ENCODE measurements at places on chromosomes 12 and 14. TPM values are rescaled to one million over a fixed set of nuclear protein-coding genes. Genes with fewer than 3 reads are reported as not detected.
A peak's percentile ranks its signal among the peaks of the same experiment; 100 is the strongest.

Gene ST8SIA1
- total RNA-seq = 4.3 TPM

- no peak overlapping the region for H3K4me3 ChIP-seq
- no peaks in the 10 kb centered on the region for H3K36me3 ChIP-seq
- H3K27me3 ChIP-seq = no peaks in the 10 kb centered on the region
Observed at GRCh38 chr12:92396647-92397252, 251.1 kb upstream of the BTG1 start.

Gene DLGAP5
- total RNA-seq = 56.0 TPM

DNA sequence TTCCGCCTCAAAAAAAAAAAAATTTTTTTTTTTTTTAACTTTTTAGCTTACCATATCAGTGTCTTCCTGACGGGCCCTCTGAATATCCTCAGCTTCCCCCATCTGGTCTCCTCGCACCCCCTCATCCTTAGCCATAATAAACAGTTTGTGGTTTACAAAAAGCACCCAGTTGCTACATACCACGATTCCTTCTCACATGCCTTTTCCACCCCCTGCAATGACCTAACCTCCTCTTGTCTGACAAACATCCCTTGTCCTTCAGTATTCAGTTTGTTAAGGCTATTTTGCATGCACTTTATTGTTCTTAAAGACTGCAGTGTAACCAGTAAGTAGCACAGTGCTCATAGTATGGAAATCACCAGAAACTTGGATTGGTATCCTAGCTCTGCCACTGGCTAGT lies 88.5 kb downstream of the PPM1H start:
- no peak for DNase-seq
- no peaks in the 10 kb centered on the region for H3K4me1 ChIP-seq
- H3K27me3 ChIP-seq = no peaks in the 10 kb centered on the region
- H3K27ac ChIP-seq = no peak overlapping the region
- no peak overlapping the region for H3K4me3 ChIP-seq
- H3K36me3 ChIP-seq = no peaks in the 10 kb centered on the region

Gene P2RX7
- total RNA-seq = 0.40 TPM

DNA sequence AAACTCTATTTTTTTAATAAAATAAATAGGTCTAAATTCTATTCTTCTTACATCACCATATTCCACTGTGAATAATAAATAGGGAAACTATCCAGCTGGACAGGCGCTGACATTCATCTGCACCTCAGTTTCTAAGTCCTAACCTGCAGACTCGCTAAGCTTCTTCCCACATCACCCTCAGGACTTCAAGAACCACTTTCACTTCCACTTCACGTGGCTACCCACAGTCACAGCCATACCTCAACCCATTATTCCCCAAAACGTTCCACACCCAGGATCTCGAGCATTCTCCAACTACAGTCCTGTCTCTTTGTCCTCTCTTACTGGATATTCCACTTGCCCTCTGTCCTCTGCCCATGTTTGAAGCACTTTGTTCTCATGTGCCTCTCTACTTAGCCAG lies 71.1 kb downstream of the C2CD5 start:
- no peak for DNase-seq
- no peaks in the 10 kb centered on the region for H3K4me1 ChIP-seq
- H3K27ac ChIP-seq = no peak overlapping the region
- H3K36me3 ChIP-seq = peaks cover 10% of the 10 kb centered on the region
- H3K4me3 ChIP-seq = no peak overlapping the region

DNA sequence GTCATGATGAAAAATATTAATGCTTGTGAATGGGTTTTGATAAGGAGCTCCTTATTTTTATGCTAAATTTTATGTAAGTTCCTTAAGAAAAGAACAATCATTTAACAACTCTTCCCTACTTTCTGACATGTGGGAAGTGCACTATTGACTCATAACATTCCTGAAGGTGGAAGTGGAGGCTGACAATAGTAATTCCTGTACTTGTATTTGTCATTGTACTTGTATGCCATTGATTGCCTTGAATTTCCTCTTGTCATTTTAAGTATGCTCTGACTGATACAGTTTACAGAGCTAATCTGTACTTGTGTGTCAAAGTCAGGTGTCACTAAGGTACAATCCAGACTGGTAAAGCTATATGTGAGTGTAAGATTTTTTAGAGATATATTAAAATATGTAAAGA lies 440.0 kb downstream of the SLC16A7 start:
- H3K27me3 ChIP-seq = no peaks in the 10 kb centered on the region
- no peak overlapping the region for H3K27ac ChIP-seq
- H3K36me3 ChIP-seq = no peaks in the 10 kb centered on the region
- DNase-seq = no peak
- no peak overlapping the region for H3K4me3 ChIP-seq
- H3K4me1 ChIP-seq = no peaks in the 10 kb centered on the region

DNA sequence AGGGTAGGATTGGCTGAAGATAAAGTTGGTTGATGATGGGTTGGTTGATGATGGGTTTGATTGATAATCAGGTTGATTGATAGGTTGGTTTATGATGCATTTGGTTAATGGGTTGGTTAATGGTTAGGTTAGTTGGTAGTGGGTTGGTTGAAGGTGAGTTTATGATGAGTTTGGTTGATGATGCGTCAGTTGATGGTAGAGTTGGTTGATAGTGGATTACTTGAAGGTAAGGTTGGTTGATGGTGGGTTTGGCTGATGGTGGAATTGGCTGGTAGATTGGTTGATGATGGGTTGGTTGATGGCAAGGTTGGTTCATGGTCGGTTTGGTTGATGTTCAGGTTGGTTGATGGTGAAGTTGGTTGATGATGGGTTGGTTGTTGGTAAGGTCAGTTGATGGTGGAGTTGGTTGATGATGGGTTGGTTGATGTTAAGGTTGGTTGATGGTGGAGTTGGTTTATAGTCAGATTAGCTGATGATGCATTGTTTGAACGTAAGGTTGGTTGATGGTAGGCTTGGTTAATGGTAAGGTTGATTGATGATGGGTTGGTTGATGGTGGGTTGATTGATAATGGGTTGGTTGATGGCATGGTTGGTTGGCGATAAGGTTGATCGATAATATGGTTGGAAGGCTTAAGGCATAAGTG lies 146.4 kb downstream of the ADGRD1 start:
- H3K4me1 ChIP-seq = no peaks in the 10 kb centered on the region
- H3K27me3 ChIP-seq = peaks cover 40% of the 10 kb centered on the region
- no peak overlapping the region for H3K4me3 ChIP-seq
- H3K27ac ChIP-seq = no peak overlapping the region

GRCh38 chr12:1611803-1612572 lies 17.0 kb upstream of the WNT5B start:
- no peak overlapping the region for H3K27ac ChIP-seq
- H3K27me3 ChIP-seq = no peaks in the 10 kb centered on the region

GRCh38 chr14:101851736-101852405 lies 90.4 kb downstream of the PPP2R5C start:
- H3K27ac ChIP-seq = no peak overlapping the region
- H3K4me1 ChIP-seq = peaks cover 24% of the 10 kb centered on the region
- no peak for DNase-seq
- H3K36me3 ChIP-seq = peaks cover 46% of the 10 kb centered on the region

GRCh38 chr14:90438841-90439240 lies 42.0 kb downstream of the CALM1 start:
- no peak for DNase-seq
- H3K27me3 ChIP-seq = peaks cover 21% of the 10 kb centered on the region
- no peak overlapping the region for H3K4me3 ChIP-seq
- H3K27ac ChIP-seq = no peak overlapping the region
- H3K4me1 ChIP-seq = no peaks in the 10 kb centered on the region

GRCh38 chr14:26959972-26960660 lies 362.3 kb upstream of the NOVA1 start:
- no peaks in the 10 kb centered on the region for H3K36me3 ChIP-seq
- H3K4me3 ChIP-seq = no peak overlapping the region
- no peaks in the 10 kb centered on the region for H3K27me3 ChIP-seq
- H3K27ac ChIP-seq = no peak overlapping the region
- no peak for DNase-seq

DNA sequence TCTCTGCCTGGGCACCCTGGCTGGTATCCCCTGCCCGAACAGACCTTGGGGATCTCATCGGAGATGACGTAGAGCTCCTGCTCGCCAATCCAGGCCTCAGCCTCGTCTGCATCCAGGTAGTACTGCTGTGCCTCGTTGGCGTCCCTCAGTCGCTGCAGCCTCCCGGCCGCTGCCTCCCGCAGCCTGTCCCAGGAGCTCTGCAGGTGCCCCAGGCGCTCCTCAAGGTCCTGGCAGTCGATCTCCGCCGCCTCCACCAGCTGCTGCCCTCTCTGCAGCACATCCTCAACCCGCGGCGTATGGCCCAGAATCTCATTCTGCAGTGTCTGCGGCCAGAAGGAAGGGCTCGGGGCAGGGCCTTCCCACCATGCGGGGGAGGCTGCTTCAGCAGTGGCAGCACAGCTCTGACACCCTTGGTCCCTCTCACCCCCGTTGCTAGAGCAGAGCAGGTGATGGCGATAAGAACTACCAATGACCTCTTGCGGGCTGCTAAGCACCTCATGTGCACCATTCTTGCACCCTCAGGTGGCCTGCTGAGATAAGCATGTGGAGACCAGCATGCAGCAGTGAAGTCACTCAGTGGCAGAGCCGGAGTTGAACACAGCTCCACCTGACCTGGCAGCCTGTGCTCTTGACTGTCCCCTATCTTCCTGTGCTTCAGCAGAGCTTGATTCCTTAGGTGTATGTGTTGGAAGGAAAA lies 71.0 kb downstream of the PLEKHG3 start:
- H3K27me3 ChIP-seq = no peaks in the 10 kb centered on the region
- peaks cover 7% of the 10 kb centered on the region for H3K4me1 ChIP-seq
- peak; percentile 49 for DNase-seq
- H3K4me3 ChIP-seq = no peak overlapping the region
- H3K27ac ChIP-seq = no peak overlapping the region

DNA sequence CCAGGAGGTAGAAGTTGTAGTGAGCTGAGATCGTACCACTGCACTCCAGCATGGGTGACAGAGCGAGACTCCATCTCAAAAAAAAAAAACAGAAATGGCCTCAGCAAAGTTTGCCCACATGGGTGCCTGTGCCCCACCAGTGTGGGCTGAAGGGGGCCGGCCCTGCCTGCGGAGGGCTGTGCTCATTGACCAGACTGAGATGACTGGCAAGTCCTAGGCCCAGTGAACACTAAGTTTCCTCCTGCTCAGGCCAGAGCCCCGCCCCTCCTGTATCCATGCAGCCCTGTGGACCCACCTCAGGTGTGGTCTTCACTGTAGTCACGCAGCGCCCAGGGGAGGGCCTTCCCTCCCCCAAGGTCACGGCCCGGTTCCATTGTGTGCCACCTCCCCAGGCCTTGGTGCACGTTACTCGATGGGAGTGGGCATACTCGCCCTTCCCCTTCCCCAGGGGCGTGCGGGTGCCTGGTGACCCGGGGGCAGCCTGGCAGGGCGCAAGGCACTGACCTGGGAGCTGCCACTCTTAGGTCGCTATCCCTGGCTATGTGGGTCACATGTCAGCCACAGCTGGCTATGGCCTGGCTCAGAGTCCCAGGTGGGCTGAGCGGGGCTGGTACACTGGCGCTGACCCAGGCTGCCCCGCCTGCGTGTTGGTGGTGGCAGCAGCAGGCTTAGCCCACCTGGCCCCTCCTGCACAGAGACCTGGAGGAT lies 16.1 kb downstream of the INF2 start:
- peaks cover 53% of the 10 kb centered on the region for H3K4me1 ChIP-seq
- no peak for DNase-seq
- no peak overlapping the region for H3K27ac ChIP-seq
- no peak overlapping the region for H3K4me3 ChIP-seq
- no peaks in the 10 kb centered on the region for H3K27me3 ChIP-seq
- peaks cover 33% of the 10 kb centered on the region for H3K36me3 ChIP-seq

Gene ARL6IP4
- total RNA-seq = 164 TPM

DNA sequence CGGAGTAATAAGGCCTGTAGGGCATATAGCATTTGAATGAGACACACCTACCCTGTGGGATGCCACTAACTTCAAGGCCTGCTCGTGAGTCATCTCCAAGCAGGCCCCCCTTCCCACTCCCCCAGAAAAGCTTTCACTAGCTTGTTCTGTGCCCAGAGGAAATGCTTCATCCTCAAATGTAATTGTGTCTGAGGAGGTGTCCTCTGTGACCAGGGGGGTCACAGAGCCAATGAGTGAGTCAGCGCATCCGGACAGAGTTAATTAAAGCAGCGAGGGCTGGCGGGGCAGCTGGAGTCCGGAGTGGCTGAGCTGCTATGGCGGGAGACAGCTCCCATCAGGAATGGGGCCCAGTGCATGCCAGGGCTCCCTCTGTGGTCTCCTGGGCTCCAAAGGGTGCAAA lies 27.0 kb upstream of the ESRRB start:
- H3K4me1 ChIP-seq = peaks cover 3% of the 10 kb centered on the region
- H3K27ac ChIP-seq = no peak overlapping the region
- DNase-seq = peak; percentile 3
- no peaks in the 10 kb centered on the region for H3K27me3 ChIP-seq
- no peak overlapping the region for H3K4me3 ChIP-seq
- no peaks in the 10 kb centered on the region for H3K36me3 ChIP-seq

Gene KRT78
- total RNA-seq = not detected

DNA sequence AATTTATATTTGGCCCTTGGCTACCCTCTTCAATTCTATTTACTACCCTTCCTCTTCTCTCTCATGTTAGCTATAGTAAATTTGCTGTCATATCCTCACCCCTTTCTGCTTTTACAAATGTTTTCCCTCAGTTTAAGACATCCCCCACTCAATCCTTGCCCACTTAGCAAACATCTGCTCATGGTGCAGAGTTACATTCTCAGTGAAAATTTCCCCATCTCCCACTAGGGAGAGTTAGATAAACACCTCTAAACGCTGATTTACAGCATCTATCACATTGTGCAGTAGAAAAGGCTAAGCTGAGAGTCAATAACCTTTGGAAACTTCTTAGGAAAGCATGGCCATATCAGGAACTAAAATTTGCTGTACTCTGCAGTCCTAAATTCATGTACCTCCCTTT lies 69.0 kb downstream of the DENND5B start:
- H3K36me3 ChIP-seq = no peaks in the 10 kb centered on the region
- H3K4me1 ChIP-seq = no peaks in the 10 kb centered on the region
- peaks cover 12% of the 10 kb centered on the region for H3K27me3 ChIP-seq
- DNase-seq = no peak
- no peak overlapping the region for H3K4me3 ChIP-seq

GRCh38 chr12:29750131-29750927 lies 33.4 kb downstream of the TMTC1 start:
- no peaks in the 10 kb centered on the region for H3K36me3 ChIP-seq
- no peaks in the 10 kb centered on the region for H3K4me1 ChIP-seq
- no peak for DNase-seq
- no peaks in the 10 kb centered on the region for H3K27me3 ChIP-seq
- no peak overlapping the region for H3K4me3 ChIP-seq
- no peak overlapping the region for H3K27ac ChIP-seq

Gene GPRC5A
- 0.64 TPM for total RNA-seq

GRCh38 chr14:52046376-52046917 lies 22.4 kb downstream of the NID2 start:
- no peak overlapping the region for H3K27ac ChIP-seq
- no peak for DNase-seq
- no peaks in the 10 kb centered on the region for H3K36me3 ChIP-seq
- H3K27me3 ChIP-seq = peaks cover 15% of the 10 kb centered on the region
- H3K4me3 ChIP-seq = no peak overlapping the region

GRCh38 chr12:32102234-32102633 lies 4.4 kb upstream of the BICD1 start:
- no peak overlapping the region for H3K27ac ChIP-seq
- peaks cover 8% of the 10 kb centered on the region for H3K4me1 ChIP-seq
- DNase-seq = no peak
- H3K27me3 ChIP-seq = no peaks in the 10 kb centered on the region
- no peak overlapping the region for H3K4me3 ChIP-seq
- H3K36me3 ChIP-seq = no peaks in the 10 kb centered on the region

- peaks cover 7% of the 10 kb centered on the region for H3K27me3 ChIP-seq
- H3K27ac ChIP-seq = no peak overlapping the region
- no peaks in the 10 kb centered on the region for H3K4me1 ChIP-seq
- DNase-seq = no peak
- no peak overlapping the region for H3K4me3 ChIP-seq
- H3K36me3 ChIP-seq = no peaks in the 10 kb centered on the region
Observed at GRCh38 chr14:51716610-51717009, 64.9 kb downstream of the FRMD6 start.

Measured in K562 (cell line).